ENCODE measurements at places on chromosomes 6 and 20.

- DNase-seq: no peak
Observed at GRCh38 chr6:127497410-127497809, 21.7 kb downstream of the MTCL3 start.

GRCh38 chr6:84360039-84360438 is 132.6 kb upstream of the CEP162 start:
- no peak for DNase-seq

GRCh38 chr6:79111549-79111948 is 33.5 kb upstream of the PHIP start:
- no peak for DNase-seq

DNA sequence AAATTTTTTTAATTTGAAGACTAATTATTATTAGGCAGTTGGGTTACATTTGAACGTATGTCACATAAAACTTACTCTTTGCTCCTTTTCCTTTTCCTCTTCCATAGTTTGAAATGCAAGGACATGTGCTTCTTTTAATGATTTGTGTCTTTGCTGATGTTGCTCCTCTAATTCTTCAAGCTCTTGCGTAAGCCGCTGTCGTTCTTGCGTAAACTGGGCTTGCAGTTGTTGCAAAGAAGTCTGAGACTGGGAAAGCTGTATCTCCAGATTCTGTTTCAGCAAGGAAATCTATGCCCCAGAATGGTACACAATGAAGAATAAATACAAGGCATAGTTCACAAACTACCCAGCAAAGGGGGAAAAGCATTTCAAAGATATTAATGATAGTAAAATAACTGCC is 45.1 kb upstream of the MCM9 start:
- no peak for DNase-seq

DNA sequence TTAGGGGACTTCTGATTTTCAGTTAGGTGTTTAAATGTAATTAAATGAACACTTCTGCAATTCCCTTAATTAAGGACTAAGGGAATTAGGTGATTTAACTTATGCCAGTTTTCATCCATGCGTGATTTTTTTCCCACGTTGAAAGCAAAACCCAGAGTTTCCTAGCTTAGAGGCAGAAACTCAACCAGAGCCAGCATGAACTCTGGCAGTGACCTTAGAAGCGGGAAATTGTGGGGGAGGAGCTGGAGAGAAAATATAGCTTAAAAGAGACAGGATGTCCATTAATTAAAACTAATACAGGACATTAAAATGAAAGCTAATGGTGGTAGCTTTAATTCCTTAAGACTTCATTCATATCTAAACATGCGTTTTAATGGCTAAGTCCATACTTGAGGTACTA is 41.6 kb downstream of the IYD start:
- DNase-seq: no peak

GRCh38 chr6:122839906-122840305 is 50.8 kb downstream of the SMPDL3A start:
- DNase-seq: no peak

GRCh38 chr6:11188161-11188915 is 44.1 kb downstream of the NEDD9 start:
- no peak for DNase-seq

DNA sequence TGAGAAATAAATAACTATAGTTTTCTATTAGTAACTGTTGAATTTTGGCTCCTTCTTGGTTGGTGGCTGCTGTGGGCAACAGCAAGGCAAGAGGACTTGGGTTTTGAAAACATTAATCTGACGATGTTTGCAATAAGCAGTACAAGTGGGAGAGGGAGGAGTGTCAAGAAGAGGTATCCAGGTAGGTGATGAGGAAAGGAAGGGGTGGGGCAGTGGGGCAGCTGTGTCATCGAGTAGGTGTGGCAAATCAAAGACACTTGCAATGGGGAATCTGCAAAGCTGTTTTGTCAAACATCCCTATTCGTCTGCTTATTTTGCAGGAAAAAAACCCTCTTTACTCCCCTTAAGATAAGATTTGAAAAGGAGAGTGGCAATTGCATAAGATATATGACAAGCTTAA is 171.9 kb upstream of the MAP3K7 start:
- no peak for DNase-seq

DNA sequence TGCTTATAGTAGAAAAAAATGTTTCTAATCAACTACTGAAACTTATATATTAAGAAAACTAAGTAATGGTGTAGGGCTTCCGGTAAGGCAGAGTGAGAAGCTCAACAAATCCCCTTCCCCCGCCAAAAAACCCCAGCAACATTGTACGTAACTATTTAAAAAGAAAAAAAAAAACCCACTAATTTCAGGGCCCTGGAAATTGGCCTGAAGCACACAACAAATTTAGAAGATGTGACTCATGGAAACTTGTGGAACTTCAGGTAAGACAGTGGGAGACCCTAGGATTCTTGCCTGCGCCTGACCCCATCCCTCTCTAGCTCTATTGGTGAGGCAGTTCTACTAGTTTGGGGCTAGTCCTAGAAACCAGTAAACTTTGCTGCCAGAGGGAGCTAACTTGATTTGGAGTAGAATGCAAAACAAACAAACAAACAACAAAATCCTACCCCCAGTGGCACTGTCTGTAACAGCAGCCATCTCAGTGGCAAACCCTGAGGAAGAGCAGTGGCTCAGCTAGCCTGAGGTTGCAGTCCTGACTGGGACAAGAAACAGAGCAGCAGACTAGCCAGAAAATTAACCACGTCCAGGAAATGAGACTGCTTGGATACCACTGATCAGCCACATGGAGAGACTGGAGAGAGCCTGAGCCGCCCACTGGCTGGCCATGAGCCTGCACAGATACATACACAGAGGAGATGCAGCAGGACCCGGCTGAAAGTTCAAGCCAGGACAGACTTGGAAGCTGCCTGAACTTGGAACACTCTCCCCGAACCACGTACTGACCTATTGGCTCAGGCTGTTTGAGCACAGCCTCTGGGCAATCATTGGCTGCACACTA is 135.1 kb downstream of the TBXT start:
- DNase-seq: no peak
